ENCODE measurements at places on chromosomes 5 and 9. TPM values are rescaled to one million over a fixed set of nuclear protein-coding genes. Genes with fewer than 3 reads are reported as not detected.

CD72 gene
- 48.1 TPM for total RNA-seq

DNA sequence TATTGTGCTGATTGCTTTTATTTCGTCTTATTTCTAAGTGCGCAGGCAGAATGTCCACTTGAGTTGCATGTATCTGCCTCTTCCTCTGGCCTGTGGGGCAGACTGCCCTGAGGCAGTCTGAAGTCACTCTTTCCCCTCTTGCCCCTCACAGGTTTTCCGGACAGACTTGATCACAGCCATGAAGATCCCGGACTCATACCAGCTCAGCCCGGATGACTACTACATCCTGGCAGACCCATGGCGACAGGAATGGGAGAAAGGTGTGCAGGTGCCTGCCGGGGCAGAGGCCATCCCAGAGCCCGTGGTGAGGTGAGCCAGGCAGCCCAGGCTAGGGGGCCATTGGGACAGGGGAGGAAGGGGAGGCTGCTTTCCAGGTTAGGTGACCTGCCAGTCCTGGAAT is 26.4 kb downstream of the JADE2 start:
- H3K4me1 ChIP-seq = peaks cover 63% of the 10 kb centered on the region
- H3K27me3 ChIP-seq = no peaks in the 10 kb centered on the region
- H3K4me3 ChIP-seq = no peak overlapping the region
- no peak for DNase-seq
- peaks cover 50% of the 10 kb centered on the region for H3K36me3 ChIP-seq
- no peak overlapping the region for H3K27ac ChIP-seq

- H3K27me3 ChIP-seq = no peaks in the 10 kb centered on the region
- H3K27ac ChIP-seq = no peak overlapping the region
These were observed 463.8 kb downstream of the TLE1 start for GRCh38 chr9:81225596-81225995.

- no peak for DNase-seq
- no peaks in the 10 kb centered on the region for H3K36me3 ChIP-seq
- no peaks in the 10 kb centered on the region for H3K4me1 ChIP-seq
- H3K4me3 ChIP-seq = no peak overlapping the region
These were observed 42.8 kb upstream of the LHFPL2 start for GRCh38 chr5:78691084-78691960.

GRCh38 chr5:153559926-153560325 is 69.5 kb downstream of the GRIA1 start:
- no peak overlapping the region for H3K4me3 ChIP-seq
- no peaks in the 10 kb centered on the region for H3K27me3 ChIP-seq
- H3K27ac ChIP-seq = no peak overlapping the region

GRCh38 chr5:14254686-14255085 is 111.5 kb downstream of the TRIO start:
- no peaks in the 10 kb centered on the region for H3K27me3 ChIP-seq
- no peak overlapping the region for H3K27ac ChIP-seq
- no peak for DNase-seq
